ENCODE measurements at places on chromosomes 12 and 14.

GRCh38 chr14:100739306-100739705, 12.6 kb downstream of the DLK1 start:
- DNase-seq, result no peak
- no peak overlapping the region for H3K4me3 ChIP-seq
- H3K27ac ChIP-seq, result no peak overlapping the region
- H3K36me3 ChIP-seq, result no peaks in the 10 kb centered on the region

DNA sequence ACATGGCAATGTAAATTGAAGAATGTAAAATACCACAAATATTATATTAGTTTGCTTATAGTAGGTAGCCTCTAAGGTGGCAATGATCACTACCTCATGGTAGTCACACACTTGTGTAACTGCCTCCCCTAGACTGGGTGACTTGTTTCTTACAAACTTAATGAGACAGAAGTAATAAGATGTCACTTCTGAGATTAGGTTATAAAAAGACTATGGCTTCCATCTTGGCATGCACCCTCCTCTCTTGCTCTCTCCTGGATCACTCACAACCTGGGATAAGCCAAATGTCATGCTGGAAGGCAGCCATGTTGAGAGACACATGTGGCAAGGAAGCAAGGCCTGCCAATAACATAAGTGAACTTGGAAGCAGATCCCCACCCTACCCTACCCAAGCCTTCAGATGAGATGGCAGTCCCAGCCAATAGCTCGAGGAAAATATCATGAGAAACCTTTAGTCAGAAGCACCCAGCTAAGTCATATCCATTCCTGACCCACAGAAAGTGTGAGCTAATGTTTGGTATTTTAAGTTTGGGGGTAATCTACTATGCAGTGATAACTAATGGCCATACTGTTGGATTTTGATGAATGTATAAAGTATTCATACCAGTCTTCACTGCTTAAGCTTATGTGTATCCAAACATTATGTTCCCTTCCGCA, 43.3 kb downstream of the PPP1R12A start:
- DNase-seq, result no peak
- H3K4me3 ChIP-seq, result no peak overlapping the region
- H3K27me3 ChIP-seq, result no peaks in the 10 kb centered on the region
- H3K36me3 ChIP-seq, result peaks cover 2% of the 10 kb centered on the region
- H3K4me1 ChIP-seq, result peaks cover 70% of the 10 kb centered on the region
- H3K27ac ChIP-seq, result no peak overlapping the region

DNA sequence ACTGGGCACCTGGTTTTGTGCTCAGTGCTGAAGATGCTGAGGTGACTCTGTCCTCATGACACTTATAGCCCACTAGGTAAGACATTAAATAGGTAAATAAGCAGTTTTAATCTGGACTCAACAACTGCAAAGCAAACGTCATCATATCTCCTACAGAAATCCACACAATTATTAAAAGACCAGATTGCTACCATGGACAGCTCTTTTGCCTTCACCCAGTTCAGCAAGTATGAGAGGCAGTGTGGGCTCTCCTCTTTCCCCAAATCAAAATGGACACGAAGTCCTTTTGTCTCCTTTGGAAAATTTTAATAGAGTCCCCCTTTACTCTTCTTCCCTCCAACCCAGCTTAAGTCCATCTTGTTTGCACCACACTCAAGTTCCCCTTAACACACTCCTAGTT, 171.1 kb downstream of the RPAP3 start:
- H3K36me3 ChIP-seq, result no peaks in the 10 kb centered on the region
- H3K27ac ChIP-seq, result no peak overlapping the region

- no peak for DNase-seq
- H3K4me3 ChIP-seq, result no peak overlapping the region
- peaks cover 17% of the 10 kb centered on the region for H3K4me1 ChIP-seq
- H3K36me3 ChIP-seq, result no peaks in the 10 kb centered on the region
- H3K27me3 ChIP-seq, result peaks cover 56% of the 10 kb centered on the region
Measured at GRCh38 chr12:16603260-16603915, 2.6 kb downstream of the LMO3 start.

DNA sequence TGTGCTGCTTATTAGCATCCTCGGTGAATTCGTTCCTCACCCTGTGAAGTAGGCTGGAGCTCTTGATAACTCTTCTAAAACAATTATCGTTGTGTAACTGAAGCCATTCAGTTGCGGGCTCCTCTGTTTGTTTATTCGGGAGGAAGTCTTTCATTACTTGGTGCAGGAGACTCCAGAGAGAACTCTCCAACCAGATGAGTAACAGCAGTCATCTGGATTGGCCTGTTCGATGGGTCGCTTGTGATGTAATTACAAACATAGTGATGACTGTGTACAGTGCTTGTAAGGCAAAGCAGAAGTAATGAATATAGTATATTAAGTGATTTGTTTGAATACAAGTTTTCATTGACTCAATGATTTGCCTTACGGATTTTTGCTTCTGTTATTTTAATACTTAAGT, 10.9 kb downstream of the ATP6V0A2 start:
- peaks cover 20% of the 10 kb centered on the region for H3K36me3 ChIP-seq
- no peaks in the 10 kb centered on the region for H3K4me1 ChIP-seq
- DNase-seq, result no peak
- no peak overlapping the region for H3K27ac ChIP-seq

GRCh38 chr14:53041067-53041466, 90.2 kb upstream of the FERMT2 start:
- DNase-seq, result no peak
- H3K27ac ChIP-seq, result no peak overlapping the region
- peaks cover 22% of the 10 kb centered on the region for H3K4me1 ChIP-seq
- no peak overlapping the region for H3K4me3 ChIP-seq

DNA sequence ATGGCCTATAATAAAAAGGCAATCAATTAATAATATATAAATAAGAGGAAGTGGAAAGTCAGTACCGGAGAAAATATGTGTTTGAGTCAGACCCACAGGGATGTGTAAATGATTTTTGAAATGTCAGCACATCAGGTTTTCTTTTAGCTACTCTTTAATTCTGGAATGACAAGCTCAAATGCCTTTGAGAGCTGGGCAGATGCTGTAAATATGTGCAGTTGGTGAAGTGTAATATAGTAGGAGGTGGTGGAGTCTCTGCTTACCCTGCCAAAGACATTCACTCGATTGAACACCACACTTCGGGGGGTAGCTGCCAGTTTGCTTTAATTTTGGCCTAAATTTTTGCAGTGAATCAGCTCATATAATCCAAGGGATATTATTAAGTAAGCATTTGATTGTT, 93.0 kb downstream of the PLEKHA5 start:
- H3K36me3 ChIP-seq, result peaks cover 3% of the 10 kb centered on the region
- H3K27me3 ChIP-seq, result no peaks in the 10 kb centered on the region
- no peak overlapping the region for H3K4me3 ChIP-seq
- DNase-seq, result no peak
- H3K4me1 ChIP-seq, result peaks cover 46% of the 10 kb centered on the region
- H3K27ac ChIP-seq, result peak overlapping the region; percentile 72

- peaks cover 53% of the 10 kb centered on the region for H3K4me1 ChIP-seq
- DNase-seq, result no peak
- H3K27me3 ChIP-seq, result no peaks in the 10 kb centered on the region
- H3K27ac ChIP-seq, result peak overlapping the region; percentile 96
- H3K4me3 ChIP-seq, result peak overlapping the region; percentile 16
- peaks cover 3% of the 10 kb centered on the region for H3K36me3 ChIP-seq
Measured at GRCh38 chr12:14257303-14257733, 108.2 kb upstream of the ATF7IP start.

- H3K4me3 ChIP-seq, result no peak overlapping the region
- H3K27me3 ChIP-seq, result peaks cover 3% of the 10 kb centered on the region
- no peak for DNase-seq
- no peaks in the 10 kb centered on the region for H3K4me1 ChIP-seq
- no peak overlapping the region for H3K27ac ChIP-seq
Measured at GRCh38 chr14:66076176-66076575, 410.0 kb upstream of the CCDC196 start.

DNA sequence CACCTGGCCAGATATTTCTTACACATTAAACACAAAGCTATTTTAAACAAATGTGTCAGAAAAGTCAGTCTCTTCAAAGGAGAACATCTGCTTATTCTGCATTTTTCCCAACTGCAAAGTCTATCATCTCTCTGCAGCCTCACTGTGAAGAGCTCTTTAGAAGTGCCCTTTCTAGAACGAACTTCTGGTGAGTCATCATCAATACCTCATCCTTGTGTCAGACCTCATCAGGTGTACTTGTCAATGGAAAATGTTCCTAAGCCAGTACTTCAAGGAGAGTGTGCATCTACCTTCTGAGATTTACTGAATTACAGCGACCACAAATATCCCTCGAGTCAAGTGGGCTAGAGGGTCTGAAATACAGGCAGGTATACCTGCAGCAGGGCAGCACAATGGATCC, 457.3 kb downstream of the LRIG3 start:
- no peak overlapping the region for H3K4me3 ChIP-seq
- peaks cover 2% of the 10 kb centered on the region for H3K36me3 ChIP-seq
- DNase-seq, result no peak
- H3K4me1 ChIP-seq, result peaks cover 19% of the 10 kb centered on the region
- no peak overlapping the region for H3K27ac ChIP-seq
- H3K27me3 ChIP-seq, result no peaks in the 10 kb centered on the region

DNA sequence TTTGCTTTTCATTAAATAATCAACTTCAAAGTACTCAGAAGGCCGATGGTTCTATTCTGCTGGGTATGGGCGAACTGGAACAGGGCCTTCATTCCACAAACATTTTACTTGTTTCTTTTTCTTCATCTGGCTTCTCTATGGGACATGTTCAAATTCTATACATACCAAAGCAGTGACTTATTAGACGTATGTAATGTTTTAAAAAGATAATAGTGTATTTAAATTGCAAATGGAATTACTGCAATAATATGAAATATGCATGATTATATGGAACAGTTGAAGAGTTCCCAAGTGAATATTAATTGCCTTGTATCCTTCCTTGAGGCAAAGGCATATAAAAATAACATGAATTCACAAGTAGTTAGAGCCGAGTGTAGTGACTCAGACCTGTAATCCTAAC, 75.5 kb downstream of the FAR2 start:
- peak overlapping the region; percentile 63 for H3K27ac ChIP-seq
- peaks cover 6% of the 10 kb centered on the region for H3K36me3 ChIP-seq
- no peak overlapping the region for H3K4me3 ChIP-seq
- no peaks in the 10 kb centered on the region for H3K27me3 ChIP-seq

DNA sequence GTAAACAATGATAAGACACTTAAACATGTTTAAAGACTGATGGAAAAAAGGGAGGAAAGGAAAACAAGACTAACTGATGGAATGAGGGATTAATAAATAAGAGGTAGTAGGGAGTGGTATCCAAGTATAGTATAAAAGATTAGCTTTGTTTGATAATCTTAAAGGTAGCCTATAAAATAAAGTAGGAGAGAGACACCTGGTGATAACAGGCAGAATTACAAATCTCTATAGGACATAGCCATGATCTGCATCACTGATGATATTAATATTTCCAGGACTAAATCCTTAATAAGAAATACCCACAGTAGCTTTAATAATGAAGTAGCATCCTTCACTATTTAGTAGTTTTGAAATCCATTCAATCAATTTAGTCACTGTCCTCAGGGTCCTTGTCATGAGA, 30.4 kb downstream of the DLGAP5 start:
- H3K36me3 ChIP-seq, result peaks cover 2% of the 10 kb centered on the region
- no peak for DNase-seq
- peaks cover 7% of the 10 kb centered on the region for H3K4me1 ChIP-seq
- H3K4me3 ChIP-seq, result no peak overlapping the region

- DNase-seq, result no peak
- peaks cover 51% of the 10 kb centered on the region for H3K36me3 ChIP-seq
- H3K27ac ChIP-seq, result no peak overlapping the region
- H3K27me3 ChIP-seq, result no peaks in the 10 kb centered on the region
Measured at GRCh38 chr12:110349096-110349495, 54.4 kb downstream of the ANAPC7 start.

- no peak for DNase-seq
- peak overlapping the region; percentile 94 for H3K4me3 ChIP-seq
- H3K4me1 ChIP-seq, result peaks cover 32% of the 10 kb centered on the region
- H3K27me3 ChIP-seq, result no peaks in the 10 kb centered on the region
Measured at GRCh38 chr14:31457665-31458659, 656 bp upstream of the DTD2 start.

- H3K27me3 ChIP-seq, result peaks cover 16% of the 10 kb centered on the region
- peak; percentile 46 for DNase-seq
- H3K36me3 ChIP-seq, result no peaks in the 10 kb centered on the region
- H3K4me3 ChIP-seq, result no peak overlapping the region
Measured at GRCh38 chr12:12024911-12025682, 45.6 kb upstream of the BCL2L14 start.

DNA sequence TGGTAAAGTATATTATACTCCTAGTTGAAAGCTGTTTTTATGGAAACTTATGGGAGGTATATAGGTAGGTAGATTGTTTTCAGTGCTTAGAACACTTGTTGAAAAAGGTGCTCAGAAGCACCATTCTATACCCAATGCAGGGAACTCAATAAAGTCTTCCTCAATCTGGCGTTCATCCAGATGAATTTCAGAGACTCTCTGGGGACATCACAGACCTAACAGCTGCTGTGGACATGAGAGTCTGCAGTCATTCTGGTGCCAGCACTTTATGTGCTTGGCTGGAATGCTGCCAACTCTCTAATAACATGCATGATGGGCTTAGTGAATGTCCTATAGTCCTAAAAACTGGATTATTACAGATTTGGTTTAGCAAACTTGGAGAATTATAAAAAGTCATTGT, 115.9 kb downstream of the NTN4 start:
- peaks cover 67% of the 10 kb centered on the region for H3K36me3 ChIP-seq
- H3K4me1 ChIP-seq, result peaks cover 37% of the 10 kb centered on the region
- DNase-seq, result no peak
- no peak overlapping the region for H3K4me3 ChIP-seq
- H3K27ac ChIP-seq, result peak overlapping the region; percentile 87

DNA sequence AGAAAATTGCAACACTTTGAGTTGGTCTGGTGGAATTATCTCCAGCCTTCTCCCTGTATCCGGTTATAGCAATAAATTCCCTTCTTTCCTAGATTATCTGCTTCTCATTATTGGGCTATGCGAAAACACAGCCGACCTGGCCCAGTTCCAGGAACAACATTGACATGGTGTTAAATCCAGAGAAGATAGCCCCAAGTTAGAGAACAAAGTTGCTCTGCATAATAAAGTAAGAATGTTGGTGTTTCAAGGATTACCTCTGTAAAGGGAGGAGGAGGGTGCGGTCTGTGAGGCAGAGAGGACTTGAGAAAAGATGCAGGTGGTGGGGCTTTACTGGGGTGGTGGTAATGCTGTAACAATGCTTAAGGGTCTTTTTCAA, 12.1 kb downstream of the TCL1A start:
- no peaks in the 10 kb centered on the region for H3K36me3 ChIP-seq
- peaks cover 14% of the 10 kb centered on the region for H3K27me3 ChIP-seq
- no peak overlapping the region for H3K4me3 ChIP-seq
- peaks cover 40% of the 10 kb centered on the region for H3K4me1 ChIP-seq
- no peak for DNase-seq
